ENCODE measurements at places on chromosomes 7 and 10. TPM values are rescaled to one million over a fixed set of nuclear protein-coding genes. Genes with fewer than 3 reads are reported as not detected.

The ETV1 gene
- total RNA-seq: 68.5 TPM

The STX1A gene
- 9.3 TPM for total RNA-seq

The JAZF1 gene
- 9.1 TPM for total RNA-seq

The HOXA3 gene
- total RNA-seq: not detected

The SYT15B gene
- 0.24 TPM for total RNA-seq

The MSANTD7 gene
- total RNA-seq: 25.0 TPM

The ANXA8L1 gene
- total RNA-seq: not detected

The SRGN gene
- not detected for total RNA-seq

The ADAMTS14 gene
- 1.9 TPM for total RNA-seq

The SLIT1 gene
- 0.46 TPM for total RNA-seq

The MRC1 gene
- total RNA-seq: not detected

GRCh38 chr7:132049462-132050304 lies 493.3 kb upstream of the PODXL start:
- H3K4me3 ChIP-seq: no peak overlapping the region
- H3K27me3 ChIP-seq: no peaks in the 10 kb centered on the region
- DNase-seq: peak; percentile 60
- no peaks in the 10 kb centered on the region for H3K4me1 ChIP-seq

GRCh38 chr7:9557853-9558252 lies 1124.4 kb downstream of the NXPH1 start:
- no peaks in the 10 kb centered on the region for H3K27me3 ChIP-seq
- no peak overlapping the region for H3K27ac ChIP-seq
- H3K36me3 ChIP-seq: no peaks in the 10 kb centered on the region

GRCh38 chr10:124345521-124345920 lies 73.2 kb downstream of the OAT start:
- no peak overlapping the region for H3K27ac ChIP-seq
- H3K4me3 ChIP-seq: no peak overlapping the region
- no peaks in the 10 kb centered on the region for H3K4me1 ChIP-seq
- peak; percentile 10 for DNase-seq
- H3K36me3 ChIP-seq: no peaks in the 10 kb centered on the region

- peaks cover 7% of the 10 kb centered on the region for H3K36me3 ChIP-seq
- H3K27me3 ChIP-seq: no peaks in the 10 kb centered on the region
- no peak overlapping the region for H3K27ac ChIP-seq
- peak; percentile 33 for DNase-seq
- no peak overlapping the region for H3K4me3 ChIP-seq
These were observed 116.4 kb upstream of the ASAH2 start for GRCh38 chr10:50367732-50368131.

DNA sequence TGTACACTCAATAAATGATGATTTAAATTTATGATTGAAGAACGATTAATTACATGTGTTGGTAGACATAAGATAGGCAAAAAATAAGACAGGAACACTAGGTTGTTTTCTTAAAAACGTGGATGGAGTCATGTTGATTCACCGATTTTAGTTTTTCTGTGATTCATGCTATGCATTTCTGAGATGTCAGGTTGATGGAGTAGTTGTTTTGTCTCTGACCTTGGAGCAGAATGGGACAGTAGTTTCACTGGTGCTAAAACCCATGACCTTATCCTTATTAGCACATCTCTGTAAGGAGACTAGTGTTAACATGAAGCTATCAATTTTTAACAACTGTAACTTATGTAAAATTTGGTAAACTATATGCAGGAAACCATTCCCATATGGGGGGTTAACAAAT lies 611.6 kb upstream of the FZD8 start:
- no peaks in the 10 kb centered on the region for H3K27me3 ChIP-seq
- H3K4me1 ChIP-seq: no peaks in the 10 kb centered on the region
- no peak overlapping the region for H3K4me3 ChIP-seq
- no peak overlapping the region for H3K27ac ChIP-seq

GRCh38 chr10:104099269-104099668 lies 13.6 kb upstream of the COL17A1 start:
- DNase-seq: no peak
- H3K4me1 ChIP-seq: no peaks in the 10 kb centered on the region
- no peak overlapping the region for H3K27ac ChIP-seq
- no peaks in the 10 kb centered on the region for H3K27me3 ChIP-seq
- H3K4me3 ChIP-seq: no peak overlapping the region
- peaks cover 6% of the 10 kb centered on the region for H3K36me3 ChIP-seq

DNA sequence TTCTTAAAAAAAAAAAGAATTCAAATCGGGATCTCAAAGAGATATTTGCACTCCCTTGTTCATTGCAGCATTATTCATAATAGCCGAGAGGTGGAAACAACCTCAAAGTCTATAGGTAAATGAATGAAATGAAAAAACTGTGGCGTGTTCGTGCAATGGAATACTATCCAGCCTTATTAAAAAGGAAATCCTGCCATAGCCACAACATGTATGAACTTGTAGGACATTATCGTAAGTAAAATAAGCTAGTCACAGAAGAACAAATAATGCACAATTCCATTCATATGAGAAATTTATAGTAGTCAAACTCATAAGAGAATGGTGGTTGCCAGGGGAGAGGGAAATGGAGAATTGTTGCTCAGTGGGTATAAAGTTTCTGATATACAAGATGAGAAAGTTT lies 37.9 kb downstream of the GRK5 start:
- H3K27ac ChIP-seq: no peak overlapping the region
- no peak for DNase-seq
- peaks cover 5% of the 10 kb centered on the region for H3K4me1 ChIP-seq
- no peak overlapping the region for H3K4me3 ChIP-seq

DNA sequence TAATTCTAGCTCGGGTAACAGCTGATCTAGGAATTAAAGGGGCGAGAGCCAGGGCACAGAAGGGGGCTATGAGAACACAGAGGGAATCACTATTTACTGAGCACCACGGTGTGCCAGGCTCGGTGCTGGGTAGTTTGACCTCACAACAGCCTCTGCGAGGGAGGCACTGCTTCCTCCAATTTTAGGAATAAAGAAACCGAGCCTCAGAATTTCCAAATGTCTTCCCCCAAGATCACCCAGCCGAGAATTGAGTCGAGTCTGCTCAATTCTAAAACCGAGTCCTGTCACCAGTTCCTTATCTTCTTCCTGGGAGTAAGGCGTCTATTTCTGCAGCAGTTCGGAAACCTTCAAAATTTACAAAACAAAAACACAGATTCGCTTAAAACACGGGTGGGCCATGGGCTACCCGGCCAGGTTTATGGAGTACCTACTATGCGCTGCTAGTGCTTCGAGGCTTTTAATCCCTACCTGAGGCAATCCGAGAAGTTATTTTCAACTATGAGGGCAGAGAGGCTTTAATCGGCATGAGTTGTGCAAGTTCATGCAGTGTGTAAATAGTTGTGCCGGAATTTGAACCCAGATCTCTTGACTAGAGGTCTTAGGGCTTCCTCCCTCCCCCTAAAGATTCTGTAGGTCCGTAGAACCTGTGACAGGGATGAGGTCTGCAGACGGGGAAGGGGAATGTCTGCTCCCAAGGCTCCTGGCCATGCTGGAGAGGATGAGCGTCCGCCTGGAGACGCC lies 872 bp upstream of the HMX2 start:
- no peak for DNase-seq
- no peak overlapping the region for H3K27ac ChIP-seq
- peak overlapping the region; percentile 80 for H3K4me3 ChIP-seq
- H3K4me1 ChIP-seq: peaks cover 4% of the 10 kb centered on the region
- H3K36me3 ChIP-seq: peaks cover 10% of the 10 kb centered on the region

DNA sequence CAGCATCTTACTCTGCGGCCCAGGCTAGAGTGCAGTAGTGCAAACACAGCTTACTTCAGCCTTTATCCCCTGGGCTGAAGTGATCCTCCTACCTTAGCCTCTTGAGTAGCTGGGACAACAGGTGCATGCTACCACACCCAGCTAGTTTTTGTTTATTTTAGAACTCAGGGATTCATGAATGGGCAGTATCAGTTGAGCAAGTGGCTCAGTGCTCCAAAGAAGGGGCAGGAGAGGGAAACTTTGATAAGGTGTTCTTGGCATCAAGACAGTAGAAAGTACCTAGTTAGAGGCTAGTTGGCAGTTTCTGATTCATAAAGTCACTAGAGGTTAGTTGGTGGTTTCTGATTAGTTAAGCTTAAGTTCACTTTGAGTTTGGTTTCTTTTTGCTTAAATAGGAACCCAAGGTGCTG lies 18.4 kb downstream of the TRIM24 start:
- H3K4me1 ChIP-seq: no peaks in the 10 kb centered on the region
- H3K4me3 ChIP-seq: no peak overlapping the region
- H3K36me3 ChIP-seq: peaks cover 8% of the 10 kb centered on the region
- no peaks in the 10 kb centered on the region for H3K27me3 ChIP-seq
- no peak overlapping the region for H3K27ac ChIP-seq
- DNase-seq: no peak

DNA sequence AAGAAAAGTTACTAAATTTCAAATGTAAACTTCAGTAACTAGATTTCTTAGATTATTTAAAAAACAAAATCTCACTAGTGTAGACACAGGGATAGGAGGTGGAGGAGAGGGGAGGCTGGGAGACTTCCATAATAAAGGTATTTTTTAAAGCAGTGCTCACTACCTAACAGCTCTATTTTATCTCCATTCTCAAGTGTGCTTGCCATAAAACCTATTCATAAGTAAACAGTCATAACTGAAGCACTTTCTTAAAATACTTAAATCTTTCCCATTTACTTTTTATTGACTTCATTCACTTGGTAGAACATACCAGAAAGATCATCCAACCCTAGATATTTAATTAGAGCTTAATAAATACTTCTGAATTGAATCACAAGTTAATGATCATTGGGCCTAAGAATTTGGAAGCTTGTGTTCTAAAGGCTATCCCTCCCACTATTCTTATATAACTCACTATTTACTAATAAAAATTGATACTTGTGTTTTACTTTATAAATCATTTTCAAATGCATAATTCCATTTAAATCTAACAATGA lies 107.4 kb downstream of the SNX13 start:
- no peak for DNase-seq
- no peaks in the 10 kb centered on the region for H3K4me1 ChIP-seq
- no peak overlapping the region for H3K4me3 ChIP-seq

- no peak overlapping the region for H3K27ac ChIP-seq
- H3K36me3 ChIP-seq: peaks cover 6% of the 10 kb centered on the region
- no peaks in the 10 kb centered on the region for H3K27me3 ChIP-seq
- no peaks in the 10 kb centered on the region for H3K4me1 ChIP-seq
- DNase-seq: no peak
- no peak overlapping the region for H3K4me3 ChIP-seq
These were observed 308.8 kb upstream of the PHYHIPL start for GRCh38 chr10:58867683-58868082.

GRCh38 chr10:75532253-75532924 lies 101.0 kb downstream of the LRMDA start:
- no peak for DNase-seq
- H3K4me1 ChIP-seq: peaks cover 2% of the 10 kb centered on the region
- no peak overlapping the region for H3K27ac ChIP-seq
- no peak overlapping the region for H3K4me3 ChIP-seq

GRCh38 chr7:11331128-11332102 lies 357.7 kb downstream of the PHF14 start:
- no peaks in the 10 kb centered on the region for H3K36me3 ChIP-seq
- no peak overlapping the region for H3K27ac ChIP-seq
- no peaks in the 10 kb centered on the region for H3K27me3 ChIP-seq
- no peak overlapping the region for H3K4me3 ChIP-seq
- no peak for DNase-seq
- no peaks in the 10 kb centered on the region for H3K4me1 ChIP-seq

- H3K27me3 ChIP-seq: no peaks in the 10 kb centered on the region
- DNase-seq: no peak
- H3K4me1 ChIP-seq: 0 out of 2 replicates have a peak, but pooled peaks cover 2% of the 10 kb centered on the region
- H3K27ac ChIP-seq: no peak overlapping the region
These were observed 83.8 kb downstream of the EBLN1 start for GRCh38 chr10:22133749-22134624.

Data from H9 (cell line).